Cortex of kidney (tissue), 1 donor: ENCODE measurements at places on chromosomes 3 and 15.

GRCh38 chr15:46293550-46293949, 658.7 kb downstream of the SQOR start:
- DNase-seq = no peak

DNA sequence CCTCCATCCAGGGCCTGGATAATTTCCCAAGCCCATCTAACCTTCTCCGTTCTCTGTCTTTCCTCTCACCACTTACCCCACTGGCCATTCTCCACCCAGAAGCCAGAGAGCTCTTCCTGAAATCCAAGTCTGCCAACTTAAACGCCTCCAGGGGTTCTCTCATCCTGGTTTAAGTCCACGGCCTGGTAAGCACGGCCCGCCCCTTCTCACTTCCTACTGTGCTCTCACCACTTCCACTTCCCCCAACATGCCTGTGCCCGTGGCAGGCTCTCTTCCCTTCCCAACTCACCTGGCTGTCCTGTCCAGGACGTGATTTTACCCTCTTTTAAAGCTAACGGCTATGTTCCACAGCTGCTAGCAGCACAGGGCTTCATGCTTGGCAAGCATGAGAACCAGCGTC, 1.7 kb upstream of the CX3CR1 start:
- DNase-seq = no peak

DNA sequence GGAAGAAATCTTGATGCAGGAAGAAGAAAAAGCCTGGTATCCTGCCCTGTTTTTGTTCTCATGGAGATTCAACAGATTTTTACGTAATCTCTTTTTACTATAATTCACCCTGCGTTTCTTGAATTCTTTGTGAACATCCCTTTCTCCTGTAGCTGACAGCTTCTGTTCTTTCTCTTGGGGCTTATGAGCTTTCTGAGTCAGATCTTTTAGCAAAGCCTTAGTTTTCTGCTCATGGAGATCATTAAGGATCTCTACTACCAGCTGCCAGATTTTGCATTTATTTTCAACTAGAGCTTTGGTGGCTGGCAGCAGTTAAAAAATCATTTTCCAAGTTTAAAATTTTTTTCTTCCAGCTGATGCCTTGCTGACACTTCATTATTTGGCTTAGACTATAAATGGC, 51.6 kb downstream of the MOBP start:
- no peak for DNase-seq

GRCh38 chr3:111143-112069, 85.2 kb upstream of the CHL1 start:
- DNase-seq = no peak

DNA sequence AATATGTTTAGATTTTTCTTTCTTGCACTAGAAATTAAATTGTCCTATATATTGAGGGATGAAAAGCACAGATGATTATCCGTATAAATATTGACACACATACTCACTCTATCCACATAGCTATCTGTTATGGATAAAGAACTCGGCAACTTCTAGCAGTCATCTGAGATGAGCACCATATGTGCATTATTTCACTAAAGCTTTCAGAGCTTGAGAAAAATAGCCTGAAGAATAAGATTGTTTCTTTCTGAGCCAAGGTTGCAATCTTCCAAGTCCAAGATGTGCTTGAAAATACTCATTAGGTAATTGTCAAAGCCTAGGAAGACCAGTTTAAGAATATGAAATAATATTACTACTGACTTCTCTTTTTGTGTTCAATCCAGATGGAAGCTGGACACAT, 40.5 kb downstream of the COL8A1 start:
- DNase-seq = no peak

- DNase-seq = no peak
These were observed 17.8 kb downstream of the LMOD3 start for GRCh38 chr3:69104586-69104985.

- no peak for DNase-seq
These were observed 183.7 kb downstream of the NTRK3 start for GRCh38 chr15:88072598-88073390.

GRCh38 chr3:129890125-129890524, 3.4 kb downstream of the TMCC1 start:
- no peak for DNase-seq

GRCh38 chr15:88242586-88243555, 13.7 kb downstream of the NTRK3 start:
- DNase-seq = no peak

GRCh38 chr3:182124187-182124586, 412.5 kb downstream of the SOX2 start:
- no peak for DNase-seq

DNA sequence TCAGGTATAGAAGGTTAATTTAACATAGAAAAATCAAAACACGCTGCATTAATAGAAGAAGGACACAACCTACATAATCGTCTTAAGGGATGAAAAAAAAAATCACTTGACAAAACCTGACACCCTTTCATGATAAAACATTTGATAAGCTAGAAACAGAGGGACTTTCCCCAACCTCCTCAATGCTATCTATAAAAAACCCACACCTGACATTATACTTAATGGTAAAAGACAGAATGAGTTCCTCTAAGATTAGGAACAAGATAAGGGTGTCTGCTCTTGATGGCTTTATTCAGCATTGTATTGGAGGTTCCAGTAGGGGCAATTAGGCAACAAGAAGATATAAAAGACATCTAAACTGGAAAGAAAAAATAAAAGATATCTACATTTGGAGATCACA, 69.9 kb upstream of the KBTBD8 start:
- DNase-seq = no peak

- DNase-seq = no peak
These were observed 835 bp upstream of the GMPPB start for GRCh38 chr3:49724586-49724985.
